Psoas muscle (tissue), 8 donors: ENCODE measurements at places on chromosomes 2 and 18. TPM values are rescaled to one million over a fixed set of nuclear protein-coding genes. Genes with fewer than 3 reads are reported as not detected.
A peak's percentile ranks its signal among the peaks of the same experiment; 100 is the strongest.

DNA sequence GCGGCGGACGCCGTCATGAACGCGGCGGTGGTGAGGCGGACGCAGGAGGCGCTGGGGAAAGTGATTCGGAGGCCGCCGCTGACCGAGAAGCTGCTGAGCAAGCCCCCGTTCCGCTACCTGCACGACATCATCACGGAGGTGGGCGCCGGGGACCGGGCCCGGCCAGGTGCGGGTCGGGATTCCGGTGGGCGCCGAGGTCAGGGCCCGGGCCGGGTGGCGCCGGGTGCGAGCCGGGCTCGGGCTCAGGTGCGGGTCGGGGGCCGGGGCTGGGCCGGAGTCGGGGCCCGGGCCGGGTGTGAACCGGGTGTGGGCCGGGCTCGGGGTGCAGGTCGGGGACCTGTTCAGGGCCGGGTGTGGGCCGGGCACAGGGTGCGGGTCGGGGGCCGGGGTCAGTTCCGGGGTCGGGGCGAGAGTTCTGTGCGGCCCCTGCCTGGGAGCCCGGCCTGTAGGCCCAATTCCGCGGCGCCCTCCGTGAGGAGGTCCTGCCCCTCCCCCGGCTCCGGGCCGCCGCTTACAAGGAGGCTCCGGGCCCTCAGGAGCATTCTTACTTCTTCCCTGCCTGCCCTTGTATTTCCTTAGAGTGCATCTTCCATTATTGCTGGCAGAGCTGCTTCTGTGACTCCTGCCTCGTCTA is 447 bp downstream of the TRAF3IP1 start:
- no peak for DNase-seq
- H3K36me3 ChIP-seq = peaks cover 3% of the 10 kb centered on the region
- H3K4me1 ChIP-seq = peaks cover 33% of the 10 kb centered on the region
- peak overlapping the region; percentile 82 for H3K4me3 ChIP-seq
- H3K27ac ChIP-seq = peak overlapping the region; percentile 86
- H3K27me3 ChIP-seq = no peaks in the 10 kb centered on the region

DNA sequence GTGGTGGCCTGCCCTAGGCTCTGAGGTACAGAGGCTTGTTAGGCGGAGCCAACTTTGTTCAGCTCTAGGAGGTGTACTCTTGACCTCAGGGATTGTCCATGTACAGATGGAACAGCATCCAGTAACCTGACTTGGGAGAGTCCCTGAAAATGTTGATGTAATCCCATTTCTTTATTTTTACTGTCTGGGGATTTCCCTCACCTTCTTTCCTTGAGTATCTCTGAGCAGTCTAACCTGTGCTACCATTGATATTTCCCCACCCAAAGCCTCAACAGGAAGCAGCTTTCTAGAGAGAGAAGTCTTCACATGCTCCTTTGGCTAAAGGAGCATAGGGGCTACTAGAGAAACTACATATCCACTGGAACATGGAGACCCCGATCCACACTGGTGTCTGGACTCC is 10.4 kb downstream of the IL36A start:
- H3K36me3 ChIP-seq = no peaks in the 10 kb centered on the region
- no peak for DNase-seq
- H3K4me3 ChIP-seq = no peak overlapping the region

DNA sequence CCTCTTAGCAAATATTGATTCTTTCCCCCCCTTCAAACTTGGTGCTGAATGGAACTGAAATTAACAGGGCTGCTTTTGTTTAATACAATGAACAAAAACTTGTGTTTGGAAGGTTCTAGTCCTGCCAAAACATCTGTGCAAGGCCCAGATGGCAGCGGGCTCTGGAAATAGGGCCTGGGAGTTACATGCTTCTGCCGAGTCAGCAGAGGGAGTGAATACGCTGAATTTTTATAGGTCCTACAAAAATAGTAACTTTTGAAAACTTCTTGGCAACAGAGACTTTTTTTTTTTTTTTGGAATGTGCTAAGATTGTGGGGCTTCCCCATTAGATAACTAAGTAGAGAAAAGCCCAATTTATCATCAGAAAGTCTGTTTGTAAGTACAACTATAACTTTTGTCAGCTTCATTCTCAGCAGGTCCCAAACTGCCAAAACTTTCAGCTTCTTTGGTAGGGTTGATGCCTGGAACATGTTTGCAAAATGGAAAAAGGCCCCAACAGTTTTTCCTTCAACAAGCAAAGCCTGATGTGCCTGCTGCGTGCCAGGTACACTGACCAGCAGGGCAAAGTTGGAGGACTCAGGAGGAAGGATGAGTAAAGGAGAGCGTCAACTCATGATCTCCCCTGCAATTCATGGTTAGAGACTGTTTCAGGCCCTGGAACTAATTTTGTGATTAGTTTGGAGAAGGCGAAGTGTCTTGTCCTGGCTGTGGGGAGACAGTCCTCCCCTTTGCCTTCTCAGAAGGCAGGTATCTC is 45.1 kb upstream of the HDAC4 start:
- no peak for DNase-seq
- H3K4me3 ChIP-seq = no peak overlapping the region
- peaks cover 3% of the 10 kb centered on the region for H3K27me3 ChIP-seq
- H3K36me3 ChIP-seq = no peaks in the 10 kb centered on the region

- no peaks in the 10 kb centered on the region for H3K27me3 ChIP-seq
- DNase-seq = no peak
- no peak overlapping the region for H3K4me3 ChIP-seq
- no peak overlapping the region for H3K27ac ChIP-seq
- H3K36me3 ChIP-seq = no peaks in the 10 kb centered on the region
These were observed 145.7 kb upstream of the HDAC4 start for GRCh38 chr2:239546541-239546940.

- peak overlapping the region; percentile 50 for H3K27ac ChIP-seq
- no peaks in the 10 kb centered on the region for H3K27me3 ChIP-seq
- DNase-seq = no peak
- peak overlapping the region; percentile 29 for H3K4me3 ChIP-seq
- H3K4me1 ChIP-seq = peaks cover 32% of the 10 kb centered on the region
- peaks cover 6% of the 10 kb centered on the region for H3K36me3 ChIP-seq
These were observed 39.1 kb downstream of the CUL3 start for GRCh38 chr2:224545884-224546644.

DNA sequence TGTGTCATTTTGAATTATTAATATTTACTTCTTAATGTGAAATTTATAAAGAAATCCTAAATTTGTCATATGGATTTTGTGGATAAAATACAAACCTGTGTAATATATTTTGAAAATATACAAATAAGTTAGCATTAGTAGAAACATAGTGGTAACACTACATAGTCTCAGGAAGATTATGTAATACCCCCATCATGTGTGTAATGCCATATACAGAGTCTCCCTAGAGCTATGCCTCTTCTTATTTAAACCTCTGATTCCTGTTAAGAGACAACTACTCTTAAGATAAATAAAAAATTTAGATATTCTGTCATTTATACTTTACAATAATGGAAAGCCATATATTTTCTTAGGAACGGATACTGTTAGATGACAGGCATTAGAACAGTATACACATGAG is 2012.0 kb upstream of the LRRTM1 start:
- no peak for DNase-seq
- no peaks in the 10 kb centered on the region for H3K36me3 ChIP-seq
- no peak overlapping the region for H3K27ac ChIP-seq
- H3K4me1 ChIP-seq = no peaks in the 10 kb centered on the region

DNA sequence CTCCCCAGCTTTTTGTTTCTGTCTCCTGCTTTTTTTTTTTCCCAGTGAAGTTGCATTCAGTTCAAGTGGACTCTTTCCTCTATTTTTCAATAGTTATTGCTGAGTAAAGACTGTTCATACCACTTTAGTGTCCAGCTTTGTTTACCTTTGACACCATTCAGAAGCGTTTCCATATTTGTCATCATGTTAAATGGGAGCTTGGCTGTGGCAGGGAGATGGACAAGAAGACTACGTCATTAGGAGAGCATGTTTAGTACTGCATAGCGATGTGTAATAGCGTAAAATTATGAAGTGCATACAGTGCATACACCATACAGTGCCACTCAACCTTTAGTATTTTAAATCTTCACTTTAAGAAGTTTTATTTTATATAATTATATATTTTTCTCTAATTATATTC is 655.9 kb downstream of the DCC start:
- no peak overlapping the region for H3K27ac ChIP-seq
- DNase-seq = no peak
- no peaks in the 10 kb centered on the region for H3K36me3 ChIP-seq
- H3K4me3 ChIP-seq = no peak overlapping the region

Gene ACOXL
- total RNA-seq = not detected

Gene BOK
- total RNA-seq = 1.3 TPM

Gene ST6GAL2
- not detected for total RNA-seq

Gene CACNB4
- total RNA-seq = 1.1 TPM

Gene AQP12A
- total RNA-seq = not detected

Gene AKAIN1
- total RNA-seq = not detected
